Activated T-cell treated with anti-CD3 and anti-CD28 coated beads, Interleukin-2, amount 50 U/mL, for 48 hours (primary cell): ENCODE measurements at places on chromosomes 4 and X.

DNA sequence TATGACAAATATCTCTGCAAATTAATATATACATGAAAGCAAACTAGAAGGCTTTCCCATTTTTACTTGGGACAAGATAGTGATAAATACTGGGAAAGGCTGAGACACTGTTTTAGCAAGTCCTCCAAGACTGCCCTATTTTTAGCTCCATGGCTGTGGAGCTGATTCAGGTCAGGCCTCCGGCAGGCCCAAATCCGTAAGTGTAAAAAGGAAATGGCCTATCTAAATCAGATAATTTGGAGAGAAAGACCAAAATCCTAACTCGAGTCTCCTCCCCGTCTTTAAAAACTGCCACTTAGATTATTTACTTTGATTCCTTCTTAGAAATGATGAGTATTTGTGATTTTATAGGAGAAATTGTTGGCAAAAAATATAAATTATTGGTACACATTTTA, 2.9 kb downstream of the OTUD4 start:
- DNase-seq: no peak

GRCh38 chrX:50430917-50431575, 39.6 kb downstream of the DGKK start:
- no peak for DNase-seq

DNA sequence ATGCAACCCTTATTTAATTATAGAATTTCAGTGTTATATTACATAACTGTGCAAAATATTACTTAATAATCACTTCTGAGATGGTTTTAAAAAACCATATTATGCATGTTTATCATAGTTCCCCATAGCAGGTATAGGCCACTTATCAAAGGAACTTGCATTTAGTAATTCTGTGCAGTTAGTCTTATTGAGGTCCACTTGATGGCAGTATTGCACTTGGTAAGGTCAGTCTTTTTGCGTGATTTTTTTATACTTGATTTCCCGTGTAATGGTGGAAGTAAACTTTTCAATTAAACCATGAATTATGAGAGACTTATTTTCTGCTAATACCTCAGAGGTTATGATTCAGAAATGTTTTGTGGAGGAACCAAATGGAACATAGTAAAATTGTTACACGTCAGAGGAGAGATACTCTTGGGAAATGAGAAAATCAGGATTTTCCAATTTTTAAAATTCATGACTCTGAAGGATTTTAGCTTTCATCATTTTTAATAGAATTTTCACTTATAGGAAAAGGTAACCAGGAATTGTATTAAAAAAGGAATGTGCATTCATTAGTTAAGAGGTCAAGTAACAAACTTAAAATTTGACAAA, 230.0 kb downstream of the CCSER1 start:
- no peak for DNase-seq

- DNase-seq: no peak
Observed at GRCh38 chr4:156413239-156414135, 459.8 kb upstream of the CTSO start.

- DNase-seq: peak; percentile 97
Observed at GRCh38 chr4:189940178-189941004, at the start of gene FRG1. Gene FRG1 (plus strand): TSS chr4:189940872. CDS start chr4:189941010, 138 bp downstream.

DNA sequence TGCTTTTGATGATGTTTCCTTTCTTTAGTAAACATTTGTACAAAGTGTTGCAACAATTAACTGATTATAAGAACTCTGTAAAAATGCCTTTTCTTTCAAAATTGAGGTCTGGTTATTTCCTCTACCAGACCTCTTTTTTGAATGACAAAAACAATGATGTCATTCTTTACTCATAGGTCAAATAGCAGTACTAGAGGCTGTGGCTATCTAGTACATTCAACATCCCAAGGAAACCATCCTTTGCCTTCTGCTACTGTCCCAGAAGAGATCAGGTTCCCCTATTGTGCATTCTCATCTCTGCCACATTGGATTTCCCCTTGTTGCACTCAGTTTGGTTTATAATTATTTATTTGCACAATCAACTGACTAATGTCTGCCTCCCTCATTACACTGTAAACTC, 19.1 kb upstream of the MAD2L1 start:
- no peak for DNase-seq

GRCh38 chrX:130267956-130268448, 697 bp downstream of the ZNF280C start:
- no peak for DNase-seq

DNA sequence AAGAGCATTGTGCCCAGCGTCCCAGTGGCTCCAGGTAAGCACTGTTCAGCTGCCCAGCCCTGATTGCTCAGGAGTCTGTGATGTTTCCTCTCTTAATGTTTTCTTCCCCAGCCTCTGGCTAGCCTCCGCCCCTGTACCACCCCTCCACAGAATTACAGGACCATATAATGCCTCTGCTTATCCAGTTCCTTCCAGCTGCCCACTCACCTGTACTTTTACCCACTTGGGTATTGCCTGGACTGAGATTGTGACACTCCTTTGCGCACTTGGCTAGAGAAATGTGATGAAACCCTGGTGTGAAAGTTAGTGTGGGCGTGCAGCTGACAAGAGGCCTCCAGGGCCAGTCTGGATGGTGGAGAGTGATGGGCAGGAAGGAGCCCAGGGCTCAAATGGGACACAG, at the start of gene AWAT2:
TSS of gene AWAT2 (minus strand) at position 14 of the 400 bp plus-strand sequence. CDS start at position 8, 6 bp downstream.
- no peak for DNase-seq

GRCh38 chrX:81195712-81196111, 6.0 kb downstream of the HMGN5 start:
- DNase-seq: peak; percentile 70

DNA sequence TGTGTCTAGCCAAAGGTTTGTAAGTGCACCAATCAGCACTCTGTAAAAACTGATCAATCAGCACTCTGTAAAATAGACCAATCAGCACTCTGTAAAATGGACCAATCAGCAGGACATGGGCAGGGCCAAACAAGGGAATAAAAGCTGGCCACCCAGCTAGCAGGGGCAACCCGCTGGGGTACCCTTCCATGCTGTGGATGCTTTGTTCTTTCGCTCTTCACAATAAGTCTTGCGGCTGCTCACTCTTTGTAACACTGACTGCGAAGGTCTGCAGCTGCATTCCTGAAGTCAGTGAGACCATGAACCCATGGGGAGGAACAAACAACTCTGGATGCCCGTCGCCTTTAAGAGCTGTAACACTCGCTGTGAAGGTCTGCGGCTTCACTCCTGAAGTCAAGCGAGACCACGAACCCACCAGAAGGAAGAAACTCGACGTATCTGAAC, 14.3 kb downstream of the HNRNPDL start:
- DNase-seq: no peak

DNA sequence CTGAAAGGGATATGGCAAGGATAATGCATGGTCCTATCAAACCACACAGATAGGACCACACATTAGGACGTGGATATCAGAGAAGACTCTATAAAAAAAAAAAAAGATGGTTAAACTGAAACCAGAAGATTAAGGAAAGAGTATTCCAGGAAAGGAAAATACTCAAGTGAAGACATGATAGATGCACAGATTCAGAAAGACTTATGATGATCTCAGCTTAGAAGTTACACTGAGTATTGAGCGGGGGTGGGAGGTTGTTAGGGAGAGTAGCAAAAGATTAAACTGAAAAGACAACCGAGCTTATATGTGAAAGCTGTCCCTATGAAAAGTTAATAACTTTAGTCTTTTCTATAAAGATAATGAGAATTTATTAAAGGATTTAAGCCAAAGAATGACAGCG, 211.0 kb upstream of the EMCN start:
- DNase-seq: no peak

DNA sequence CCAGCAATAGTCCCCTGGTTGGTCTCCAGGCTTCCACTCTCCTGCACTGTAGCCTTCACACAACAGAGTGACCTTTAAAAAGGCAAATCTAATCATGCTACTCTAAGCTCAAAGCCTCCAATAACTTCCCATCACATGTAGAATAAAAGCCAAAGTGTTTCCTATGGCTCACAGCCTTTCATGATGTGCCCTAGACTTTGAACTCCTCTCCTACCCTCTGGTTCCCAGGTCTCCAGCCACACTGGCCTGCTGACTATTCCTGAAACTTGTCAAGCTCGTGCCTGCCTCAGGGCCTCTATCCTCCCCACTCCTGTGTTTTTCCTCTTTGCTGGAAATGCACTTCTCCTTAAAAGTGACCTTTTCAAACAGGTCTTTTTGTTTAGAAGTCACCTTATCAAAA, 3.1 kb downstream of the MANBA start:
- no peak for DNase-seq

- no peak for DNase-seq
Observed at GRCh38 chr4:102218656-102219055, 126.6 kb downstream of the SLC39A8 start.

DNA sequence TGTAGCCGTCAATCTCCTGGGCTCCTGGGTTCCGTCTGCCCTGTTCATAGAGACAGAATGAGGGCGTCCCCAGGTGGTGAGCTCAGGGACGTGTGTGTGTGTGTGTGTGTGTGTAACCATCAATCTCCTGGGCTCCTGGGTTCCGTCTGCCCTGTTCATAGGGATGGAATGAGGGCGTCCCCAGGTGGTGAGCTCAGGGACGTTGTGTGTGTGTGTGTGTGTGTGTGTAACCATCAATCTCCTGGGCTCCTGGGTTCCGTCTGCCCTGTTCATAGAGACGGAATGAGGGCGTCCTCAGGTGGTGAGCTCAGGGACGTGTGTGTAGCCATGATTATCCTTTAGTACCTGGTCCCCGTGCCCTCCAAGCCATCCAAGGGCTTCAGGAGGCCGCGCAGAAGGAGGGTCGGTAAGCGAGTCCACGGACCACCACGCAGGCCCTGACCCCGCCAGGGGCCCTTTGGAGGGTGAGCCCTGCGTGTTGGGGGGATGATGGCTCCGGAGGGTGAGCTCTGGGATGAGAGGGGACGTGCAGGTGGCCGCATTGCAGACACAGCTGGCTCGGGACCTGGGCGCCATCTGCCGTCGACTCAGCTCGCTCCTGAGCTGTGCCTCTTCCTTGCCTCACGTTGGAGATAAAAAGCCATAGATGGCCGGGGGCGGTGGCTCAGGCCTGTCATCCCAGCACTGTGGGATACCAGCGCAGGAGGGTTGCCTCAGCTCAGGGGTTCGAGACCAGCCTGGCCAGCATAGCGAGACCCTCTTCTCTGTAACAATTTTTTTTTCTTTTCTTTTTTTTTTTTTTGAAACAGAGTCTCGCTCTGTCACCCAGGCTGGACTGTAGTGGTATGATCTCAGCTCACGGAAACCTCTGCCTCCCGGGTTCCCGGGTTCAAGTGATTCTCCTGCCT, 5.4 kb upstream of the GTPBP6 start:
- DNase-seq: no peak

DNA sequence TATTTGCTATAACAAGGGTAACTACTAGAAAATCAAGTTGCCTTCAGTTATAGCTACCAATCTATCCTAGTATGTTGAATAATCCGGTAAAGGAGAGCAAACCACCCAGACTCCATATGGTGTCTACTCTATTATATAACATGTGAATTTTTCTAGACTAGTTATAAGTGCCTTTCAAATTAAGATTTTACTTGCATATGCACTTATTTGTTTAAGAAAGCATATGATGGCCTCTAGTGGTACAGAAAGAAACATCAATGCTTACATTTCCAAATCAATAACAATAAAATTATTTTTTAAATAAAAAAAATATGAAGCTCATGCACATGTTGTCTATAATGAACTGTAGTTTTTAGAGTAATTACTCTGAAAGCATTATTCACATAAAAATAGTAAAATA, 1516.4 kb upstream of the PABPC4L start:
- DNase-seq: no peak

DNA sequence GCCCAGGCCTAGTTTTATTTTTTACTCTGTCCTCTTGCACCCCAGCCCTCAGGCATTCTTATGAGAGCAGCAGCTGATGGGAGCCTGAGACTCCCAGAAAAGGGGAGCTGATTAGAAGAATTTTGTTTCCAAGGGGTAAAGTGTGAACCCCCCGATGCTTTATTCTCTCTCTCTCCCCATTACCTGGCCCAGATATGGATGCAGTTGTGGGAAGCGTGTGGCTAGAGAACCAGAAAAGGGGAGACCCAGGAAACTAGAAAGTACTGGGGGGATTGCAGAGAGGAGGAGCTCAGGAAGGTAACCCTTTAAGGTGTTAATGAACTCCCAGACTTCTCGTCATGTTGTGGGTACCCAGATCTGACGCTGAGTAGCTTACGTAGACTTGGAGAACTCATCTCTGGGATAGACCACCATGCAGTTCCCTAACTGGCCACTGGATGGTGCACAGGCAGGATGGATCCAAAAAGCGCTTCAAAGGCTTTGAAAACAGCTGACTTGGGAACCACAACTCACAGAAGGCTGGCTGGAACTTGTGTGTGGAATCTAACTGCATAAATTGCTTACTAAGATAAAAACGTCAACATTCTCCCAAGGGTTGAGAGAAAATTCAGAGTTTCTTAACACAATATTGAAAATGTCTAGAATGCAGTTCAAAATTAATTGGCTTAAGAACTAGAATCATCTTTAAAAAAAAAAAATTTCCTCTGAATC, 64.7 kb downstream of the TBC1D14 start:
- peak; percentile 90 for DNase-seq

DNA sequence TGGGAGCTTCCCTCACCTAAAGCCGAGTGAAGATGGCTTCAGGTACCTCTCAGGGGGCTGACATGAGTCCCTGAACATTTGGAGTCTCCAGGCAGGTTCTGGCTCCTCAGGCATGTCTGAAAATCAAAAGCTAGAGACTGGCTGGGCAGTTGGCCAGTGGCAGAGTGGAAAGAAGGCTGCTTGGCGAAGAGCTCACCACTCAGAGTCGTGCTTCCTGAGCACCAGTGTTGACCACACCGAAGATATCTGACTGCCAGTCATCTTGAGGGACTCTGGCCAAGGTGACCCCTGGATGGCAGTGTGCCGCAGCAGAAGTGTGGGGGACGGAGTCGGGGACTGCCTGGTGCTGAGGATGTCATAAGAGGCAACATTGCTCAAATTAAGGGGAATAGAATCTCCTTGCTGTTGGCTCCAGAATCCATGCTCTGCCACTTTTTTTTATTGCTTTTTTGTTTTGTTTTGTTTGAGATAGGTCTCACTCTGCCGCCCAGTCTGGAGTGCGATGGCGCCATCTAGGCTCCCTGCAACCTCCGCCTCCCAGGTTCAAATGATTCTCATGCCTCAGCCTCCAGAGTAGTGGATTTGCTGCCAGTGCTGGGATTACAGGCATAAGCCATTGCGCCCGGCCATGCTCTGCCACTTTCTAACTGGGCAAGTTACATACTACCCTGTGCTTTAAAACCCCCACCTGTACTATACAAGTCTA, 172.5 kb upstream of the GATB start:
- no peak for DNase-seq

GRCh38 chr4:81736324-81736723, 264.6 kb upstream of the RASGEF1B start:
- no peak for DNase-seq
